ENCODE measurements at places on chromosomes 4 and X.

DNA sequence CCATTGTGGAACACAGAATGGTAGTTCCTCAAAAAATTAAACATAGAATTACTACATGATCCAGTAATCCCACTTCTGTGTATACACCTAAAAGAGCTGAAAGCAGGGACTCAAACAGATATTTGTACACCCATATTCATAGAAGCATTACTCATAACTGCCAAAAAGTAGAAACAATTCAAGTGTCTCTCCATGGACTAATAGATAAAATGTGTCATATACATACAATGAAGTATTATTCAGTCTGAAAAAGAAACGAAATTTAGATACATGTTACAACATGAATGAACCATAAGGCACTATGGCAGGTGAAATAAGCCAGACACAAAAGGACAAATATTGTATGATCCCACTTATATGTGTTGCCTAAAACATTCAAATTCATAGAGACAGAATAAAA lies 145.1 kb downstream of the ANTXR2 start:
- DNase-seq: no peak

DNA sequence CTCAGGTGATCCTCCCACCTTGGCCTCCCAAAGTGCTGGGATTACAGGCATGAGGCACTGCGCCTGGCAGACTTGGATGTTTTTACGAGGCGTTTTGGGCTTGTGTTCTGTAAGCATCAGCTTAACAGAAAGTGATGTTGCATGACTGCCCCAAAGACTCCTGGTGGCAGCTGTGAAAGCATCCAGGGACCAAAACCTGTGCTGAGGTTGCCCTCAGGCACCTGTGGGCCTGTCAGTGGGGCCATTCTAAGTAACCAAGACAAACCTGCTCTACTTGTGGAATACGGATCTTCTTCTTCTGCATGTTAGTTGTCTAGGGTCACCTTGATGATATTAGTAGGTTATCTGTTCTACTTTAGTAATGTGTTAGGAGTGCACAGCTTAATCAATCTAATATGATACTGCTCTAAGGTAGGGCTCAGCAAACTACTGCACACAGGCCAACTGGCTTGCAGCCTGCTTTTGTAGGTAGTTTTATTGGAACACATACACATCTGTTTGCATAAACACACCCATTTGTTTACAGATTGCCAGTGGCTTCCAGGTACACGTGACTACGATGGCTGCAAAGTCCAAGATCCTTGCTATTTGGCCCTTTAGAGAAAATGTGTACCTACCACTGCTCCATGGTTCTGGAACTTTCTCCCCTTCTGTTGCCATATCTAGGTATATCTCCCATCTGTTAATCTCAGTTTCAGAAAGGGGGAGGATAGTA lies 136.7 kb downstream of the GPR143 start:
- DNase-seq: no peak

DNA sequence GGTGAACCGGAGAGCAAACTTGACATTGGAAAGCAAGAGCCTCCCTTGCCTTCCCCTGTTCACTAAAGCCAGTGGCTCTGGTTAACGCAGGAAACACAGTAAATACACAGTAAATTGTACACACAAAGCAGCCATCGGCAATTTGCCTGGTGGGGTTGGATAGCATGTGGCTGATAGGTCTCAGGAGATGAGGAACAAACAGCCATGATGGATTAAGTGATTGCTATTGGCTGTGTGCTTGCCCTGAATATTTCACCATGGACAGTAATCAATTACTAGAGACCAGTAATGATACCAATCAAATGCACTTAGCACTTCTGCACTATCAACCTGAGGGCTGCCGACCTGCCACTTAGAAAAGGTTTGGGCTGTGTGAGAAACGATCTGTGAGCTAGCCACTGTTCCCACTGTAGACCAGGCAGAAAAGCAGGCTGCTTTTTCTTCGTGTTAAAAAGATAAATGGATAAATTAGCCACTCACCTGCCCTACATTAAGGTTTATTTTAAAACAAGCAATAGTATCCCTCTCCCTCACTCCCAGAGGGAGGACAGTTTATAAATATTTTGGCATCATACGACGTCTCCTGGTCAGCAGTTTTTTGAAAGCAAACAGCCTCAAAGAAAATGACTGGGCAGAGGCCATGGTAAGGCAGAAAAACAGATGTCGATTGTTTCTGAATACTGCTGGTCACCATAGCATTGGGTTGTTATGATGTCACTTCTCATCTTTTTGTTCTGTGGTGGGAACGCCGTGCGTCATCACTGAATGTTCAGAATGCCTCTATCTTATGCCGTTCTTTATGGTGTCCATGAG lies 167.1 kb downstream of the MAML3 start:
- no peak for DNase-seq

DNA sequence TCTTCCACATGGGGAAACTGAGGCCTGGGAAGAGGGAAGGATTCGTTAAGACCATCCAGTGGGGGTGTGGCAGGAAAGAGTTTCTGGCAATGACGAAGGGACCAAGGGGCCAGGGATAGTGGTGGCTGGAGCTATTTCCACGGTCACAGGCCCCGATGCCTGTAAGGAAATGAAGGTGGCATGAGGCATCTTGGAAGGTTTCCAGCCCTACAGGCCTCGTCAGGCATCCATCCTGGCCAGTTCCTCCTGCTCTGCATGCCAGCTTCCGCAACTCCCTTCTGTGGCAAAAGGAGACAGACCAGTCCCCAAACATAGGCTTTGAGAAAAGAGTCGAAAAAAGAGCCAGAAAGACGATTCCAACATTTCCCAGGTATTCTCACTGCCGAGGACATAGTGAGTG lies 9.2 kb upstream of the C4orf50 start:
- no peak for DNase-seq

- DNase-seq: no peak
These were observed 92.4 kb upstream of the SMIM10 start for GRCh38 chrX:134898440-134898839.

GRCh38 chr4:186832906-186833305 lies 109.2 kb upstream of the FAT1 start:
- DNase-seq: no peak

DNA sequence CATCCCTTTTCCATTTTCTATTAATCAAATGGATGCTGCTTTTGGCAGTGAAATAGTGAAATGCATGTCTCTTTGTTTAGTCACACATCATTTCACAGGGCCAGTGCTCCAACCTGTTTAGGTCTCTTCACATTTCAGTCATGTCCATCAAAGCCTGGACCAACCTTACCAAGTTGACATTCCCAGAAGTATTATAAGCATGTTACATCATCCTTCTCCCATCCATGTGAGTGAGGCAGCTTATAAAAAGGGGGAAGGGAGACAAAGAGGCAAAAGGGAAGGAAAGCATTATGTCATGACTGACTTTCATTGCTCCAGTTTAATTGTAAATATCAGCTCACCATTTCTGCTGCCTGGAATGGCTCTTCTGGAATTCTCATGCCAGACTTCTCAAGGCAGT lies 94.4 kb downstream of the NWD2 start:
- DNase-seq: no peak

DNA sequence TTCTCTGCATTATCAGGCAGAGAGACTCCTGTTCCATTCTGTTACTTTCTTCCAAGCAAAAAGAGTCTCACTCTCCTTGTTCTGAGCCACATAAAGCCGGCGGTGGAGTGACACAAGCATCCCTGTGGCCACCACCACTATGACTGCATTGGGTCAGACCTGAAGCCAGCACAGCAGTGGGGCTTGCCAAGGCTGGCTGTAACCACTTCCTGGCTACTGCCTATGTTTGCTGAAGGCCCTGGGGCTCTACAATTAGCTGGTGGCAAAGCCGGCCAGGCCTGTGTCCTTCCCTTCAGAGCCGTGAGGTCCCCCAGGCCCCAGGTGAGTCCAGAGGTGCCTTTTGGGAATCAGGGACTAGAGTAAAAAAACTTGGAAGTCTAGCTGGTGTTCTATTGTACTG lies 31.8 kb downstream of the PLAC8 start:
- no peak for DNase-seq

- no peak for DNase-seq
These were observed 11.0 kb upstream of the CXCL2 start for GRCh38 chr4:74109870-74110605.

GRCh38 chrX:47413179-47413594 lies 42.8 kb downstream of the ZNF157 start:
- no peak for DNase-seq

DNA sequence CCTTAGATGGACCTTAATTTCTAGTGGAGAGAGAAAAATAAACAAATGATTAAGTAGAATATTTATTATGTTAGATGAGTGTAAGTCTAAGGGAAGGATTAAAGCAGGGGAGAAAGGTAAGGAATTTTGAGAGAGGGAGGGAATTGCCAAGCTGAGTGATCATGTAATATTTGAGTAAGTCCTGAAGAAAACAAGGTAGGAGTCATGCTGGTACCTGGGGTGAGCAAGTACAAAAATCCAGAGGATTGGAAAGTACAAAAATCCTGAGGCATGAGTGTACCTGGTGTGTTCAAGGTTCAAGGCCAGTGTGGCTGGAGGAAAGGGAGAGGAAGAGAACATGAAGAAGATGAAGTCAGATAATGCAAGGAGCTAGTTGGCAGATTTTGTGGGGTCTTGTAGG lies 87.2 kb upstream of the MYOZ2 start:
- DNase-seq: no peak

- DNase-seq: no peak
These were observed 120.2 kb upstream of the ENPP6 start for GRCh38 chr4:184337907-184338306.

GRCh38 chr4:76002176-76002575 lies 5.1 kb downstream of the CXCL9 start:
- DNase-seq: no peak

All from activated effector memory CD4-positive, alpha-beta T cell treated with anti-CD3 and anti-CD28 coated beads, Interleukin-2, amount 50 U/mL, for 16 hours (primary cell).